ENCODE measurements at places on chromosomes 5 and 9.

- no peak for DNase-seq
Observed at GRCh38 chr9:72636621-72637020, 115.2 kb downstream of the TMC1 start.

- DNase-seq = no peak
Observed at GRCh38 chr5:7053528-7054209, 340.4 kb downstream of the TENT4A start.

DNA sequence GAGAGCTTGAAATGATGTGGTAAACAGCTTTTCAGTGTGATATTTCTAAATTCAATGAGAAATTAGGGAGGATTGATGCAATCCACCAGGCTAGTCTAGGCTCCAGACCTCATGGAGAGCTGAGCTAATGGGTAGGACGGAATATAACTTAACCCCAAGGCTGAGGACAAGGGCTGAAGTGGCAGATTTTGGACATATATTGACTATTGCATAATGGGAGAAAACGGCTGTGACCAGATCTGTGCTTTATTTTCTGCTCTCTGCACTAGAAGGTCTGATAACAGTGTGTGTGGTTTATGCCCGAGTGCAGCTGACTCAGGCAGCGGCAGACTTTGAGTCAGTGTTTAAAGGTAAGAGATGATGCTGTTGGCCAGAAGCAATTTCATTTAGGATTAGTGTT, 70.6 kb downstream of the ACTBL2 start:
- no peak for DNase-seq

GRCh38 chr5:165805756-165806155, 2300.3 kb downstream of the MAT2B start:
- peak; percentile 68 for DNase-seq

GRCh38 chr5:113266913-113267227, 167.9 kb downstream of the TSSK1B start:
- no peak for DNase-seq

- no peak for DNase-seq
Observed at GRCh38 chr5:18270635-18271338, 636.5 kb downstream of the TAF11L14 start.

GRCh38 chr9:77304543-77304942, 127.2 kb downstream of the VPS13A start:
- no peak for DNase-seq

DNA sequence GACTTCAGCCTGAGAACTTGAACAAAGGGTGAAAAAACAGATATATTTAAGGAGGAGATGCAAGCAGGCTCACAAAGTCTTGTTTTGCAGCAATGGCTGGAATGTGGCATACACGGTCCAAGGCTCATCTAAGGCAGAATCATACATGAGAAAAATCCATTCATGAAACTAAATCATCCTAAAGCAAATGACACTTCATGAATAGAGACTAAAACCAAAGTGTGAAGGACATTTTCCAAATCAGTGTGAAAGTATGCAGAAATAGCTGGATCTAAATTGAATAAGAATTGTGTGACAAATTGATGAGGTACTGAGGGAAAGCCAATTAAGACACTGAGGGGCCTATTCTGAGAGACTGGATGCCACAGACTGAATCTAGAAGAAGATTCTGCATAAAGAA, 27.3 kb downstream of the ZNF366 start:
- no peak for DNase-seq

DNA sequence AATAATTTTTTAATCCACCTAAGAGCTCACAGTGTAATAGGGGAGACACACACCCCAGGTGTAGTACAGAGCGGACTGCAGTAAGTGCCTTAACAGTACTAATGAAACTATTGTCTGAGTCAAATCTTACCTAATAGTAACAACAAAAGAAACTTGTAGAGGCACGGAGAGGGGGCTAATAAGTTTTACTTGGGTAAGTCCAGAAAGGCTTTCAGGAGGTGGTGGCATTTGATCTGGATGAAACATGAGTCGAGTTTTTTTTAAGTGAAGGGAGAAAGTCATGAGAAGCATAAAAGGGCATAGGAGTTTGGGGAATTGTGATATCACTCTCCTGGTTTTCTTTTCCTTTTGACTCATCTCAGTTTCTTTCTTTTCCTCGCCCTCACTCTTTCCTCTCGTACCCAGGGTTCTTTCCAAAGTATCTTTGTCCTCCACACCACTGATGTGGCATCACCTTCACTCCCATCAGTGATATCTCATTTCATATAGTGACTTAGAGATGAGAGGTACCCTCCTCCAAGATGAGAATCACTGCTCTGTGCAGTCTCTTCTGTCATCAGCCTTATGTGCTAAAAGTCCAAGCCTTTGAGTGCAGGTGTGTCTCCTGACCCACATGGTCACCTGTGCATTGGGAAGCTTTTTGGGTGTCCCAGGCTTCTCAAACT, 2.0 kb downstream of the CTNNA1 start:
- no peak for DNase-seq

DNA sequence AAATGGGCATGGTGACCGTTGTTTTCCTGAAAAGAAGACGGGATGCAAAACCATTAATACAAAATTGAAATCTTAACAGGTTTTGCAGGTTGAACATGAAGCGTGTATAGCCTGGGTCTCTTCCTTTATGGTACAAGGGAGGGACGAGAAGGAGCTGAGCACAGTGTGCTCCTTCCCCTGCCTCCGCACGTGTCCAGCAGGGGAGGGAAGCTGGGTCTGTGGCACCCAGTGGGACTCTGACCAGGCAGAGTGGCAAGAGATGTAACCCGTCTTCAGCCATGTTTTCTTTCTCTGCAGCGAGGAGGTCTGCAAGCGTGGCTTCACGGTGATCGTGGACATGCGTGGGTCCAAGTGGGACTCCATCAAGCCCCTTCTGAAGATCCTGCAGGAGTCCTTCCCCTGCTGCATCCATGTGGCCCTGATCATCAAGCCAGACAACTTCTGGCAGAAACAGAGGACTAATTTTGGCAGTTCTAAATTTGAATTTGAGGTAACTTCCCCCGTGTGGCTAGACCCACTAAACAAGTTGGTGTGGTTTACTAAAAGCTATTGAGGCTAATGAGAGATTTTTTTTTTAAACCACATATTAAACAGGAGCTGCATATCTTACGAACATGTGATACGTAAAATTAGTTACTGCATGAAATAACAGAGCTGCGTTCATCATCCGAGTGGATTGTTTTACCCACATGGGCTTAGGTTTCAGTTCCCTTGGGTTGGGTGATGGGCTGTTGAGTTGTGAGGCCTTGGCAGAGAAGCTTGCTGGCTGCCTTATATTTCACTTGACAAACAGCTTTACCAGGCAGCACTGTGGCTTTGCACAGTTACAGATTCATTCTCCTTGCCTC, 143.7 kb downstream of the TRIO start:
- DNase-seq = no peak

DNA sequence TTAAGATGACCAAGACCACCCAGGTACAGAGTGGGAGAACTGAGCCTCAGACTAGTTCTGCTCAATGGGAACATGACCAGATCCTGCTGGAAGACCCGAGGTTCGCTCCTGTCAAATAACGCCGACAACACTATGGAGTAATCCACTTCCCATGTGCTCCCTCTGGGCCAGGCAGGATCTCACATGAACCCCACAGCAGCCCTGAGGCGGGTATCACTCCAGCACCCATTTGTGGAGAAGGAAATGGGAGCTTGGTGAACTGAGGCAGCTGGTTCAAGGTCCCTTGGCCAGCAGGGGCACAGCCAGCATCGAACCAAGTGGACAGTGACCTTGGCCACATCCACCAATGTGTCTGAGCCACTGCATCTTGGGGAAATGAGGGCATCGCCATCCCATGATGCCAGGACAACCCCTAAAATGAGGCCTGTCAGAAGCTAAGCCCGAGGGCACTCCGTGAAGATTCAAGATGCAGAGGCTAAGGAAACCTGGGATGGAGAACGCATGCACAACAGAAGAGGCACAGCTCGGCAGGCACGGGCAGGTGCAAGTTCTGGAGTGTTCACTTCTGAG, 8.5 kb downstream of the ANKS6 start:
- no peak for DNase-seq

- DNase-seq = no peak
Observed at GRCh38 chr5:87136096-87136495, 131.6 kb upstream of the RASA1 start.

DNA sequence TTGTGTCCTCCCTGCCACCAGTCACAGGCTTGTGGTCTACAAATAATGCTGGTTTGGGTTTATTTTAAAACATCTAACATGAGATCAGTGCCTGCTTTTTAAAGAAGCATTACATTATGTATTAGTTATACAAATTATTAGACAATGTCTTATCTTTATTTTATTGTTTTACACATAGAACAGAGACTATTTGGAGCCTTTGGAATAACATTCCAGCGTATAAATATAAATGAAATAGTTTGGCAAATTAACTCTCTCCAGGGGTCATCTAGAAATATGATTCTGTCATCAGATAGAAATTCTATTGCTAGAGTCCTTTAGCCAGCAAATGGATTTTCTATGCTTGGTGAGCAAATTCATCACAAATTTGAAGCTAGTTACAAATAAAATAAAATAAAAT, 22.4 kb downstream of the MAP1B start:
- no peak for DNase-seq

DNA sequence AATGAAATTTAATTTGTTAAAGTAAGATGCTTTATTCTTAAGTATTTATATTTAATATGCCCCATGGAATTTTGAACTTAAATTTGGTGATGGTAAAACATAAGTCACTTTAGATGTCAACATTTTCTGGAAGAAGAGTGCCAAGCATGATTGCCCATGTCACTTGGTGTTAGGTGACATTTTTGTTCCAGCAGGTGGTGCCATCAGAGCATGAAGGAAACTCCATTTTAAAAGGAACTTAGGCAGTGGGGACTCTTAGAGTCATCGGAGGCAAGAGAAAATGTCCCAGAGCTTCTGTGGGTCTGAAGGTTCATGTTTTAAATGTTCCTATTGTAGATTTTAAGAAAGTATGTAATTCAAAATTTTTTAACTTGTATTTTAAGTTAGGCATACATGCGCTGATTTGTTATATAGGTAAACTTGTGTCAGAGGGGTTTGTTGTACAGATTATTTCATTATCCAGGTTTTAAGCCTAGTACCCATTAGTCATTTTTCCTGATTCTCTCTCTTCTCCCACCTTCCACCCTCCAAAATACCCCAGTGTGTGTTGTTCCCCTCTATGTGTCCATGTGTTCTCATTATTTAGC, 789.3 kb downstream of the SEMA5A start:
- DNase-seq = peak; percentile 58

GRCh38 chr5:142032747-142033631, 20.2 kb upstream of the GNPDA1 start:
- DNase-seq = peak; percentile 40

DNA sequence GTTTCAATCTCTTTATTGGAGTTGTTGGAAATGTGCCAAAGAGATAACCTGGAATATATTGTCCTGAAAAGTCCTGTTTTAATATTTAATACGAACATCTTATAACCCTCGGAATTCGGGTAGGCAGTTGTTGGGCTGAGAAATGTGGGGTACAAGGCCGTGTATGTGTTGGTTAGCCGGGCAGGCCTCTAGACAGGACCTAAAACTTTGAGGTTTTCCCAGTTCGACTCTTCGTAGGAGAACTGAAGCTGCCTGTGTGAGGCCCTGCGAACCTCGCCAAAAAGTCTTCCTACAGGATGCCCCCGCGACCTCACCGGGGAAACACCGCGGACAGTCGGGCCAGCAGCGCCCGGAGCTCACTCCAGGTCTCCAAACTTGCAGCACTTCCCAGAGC, 583 bp upstream of the TJP2 start:
- no peak for DNase-seq

GRCh38 chr5:81422671-81423070, 28.7 kb upstream of the ACOT12 start:
- no peak for DNase-seq

DNA sequence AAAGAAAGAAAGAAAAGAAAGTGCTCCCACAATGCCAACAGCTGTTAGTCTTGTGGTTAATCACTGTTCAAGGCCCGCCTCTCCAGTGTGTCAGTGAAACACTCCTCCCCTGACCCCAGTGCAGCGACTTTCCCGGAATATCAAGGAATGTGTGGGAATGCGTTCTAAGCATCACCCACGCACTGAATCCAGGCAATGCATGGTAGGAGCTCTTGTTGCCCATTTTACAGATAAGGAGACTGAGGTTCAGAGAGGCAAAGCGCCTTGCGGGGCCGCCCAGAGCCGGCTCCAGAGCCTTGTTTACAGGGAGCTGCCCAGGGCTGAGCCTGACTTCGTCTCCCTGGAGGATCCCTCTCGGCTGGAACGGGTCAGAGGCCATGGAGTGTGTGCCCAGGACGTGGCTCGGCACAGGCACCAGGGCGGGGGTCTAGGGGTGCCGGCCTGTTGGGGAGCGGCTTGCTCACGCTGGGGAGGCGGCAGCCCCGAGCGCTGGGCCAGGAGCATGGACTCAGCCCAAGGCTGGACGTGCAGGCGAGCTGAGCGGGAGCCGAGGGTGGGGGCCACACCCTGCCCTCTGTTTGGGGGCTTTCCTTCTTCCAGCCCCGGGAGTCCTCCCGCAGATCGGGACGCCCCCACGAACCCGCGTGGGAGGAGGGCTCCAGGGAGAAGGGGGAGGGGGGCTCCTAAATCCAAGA, 823 bp downstream of the ST6GALNAC6 start:
- peak; percentile 68 for DNase-seq

GRCh38 chr9:95102572-95102971, 214.9 kb downstream of the FANCC start:
- DNase-seq = no peak

DNA sequence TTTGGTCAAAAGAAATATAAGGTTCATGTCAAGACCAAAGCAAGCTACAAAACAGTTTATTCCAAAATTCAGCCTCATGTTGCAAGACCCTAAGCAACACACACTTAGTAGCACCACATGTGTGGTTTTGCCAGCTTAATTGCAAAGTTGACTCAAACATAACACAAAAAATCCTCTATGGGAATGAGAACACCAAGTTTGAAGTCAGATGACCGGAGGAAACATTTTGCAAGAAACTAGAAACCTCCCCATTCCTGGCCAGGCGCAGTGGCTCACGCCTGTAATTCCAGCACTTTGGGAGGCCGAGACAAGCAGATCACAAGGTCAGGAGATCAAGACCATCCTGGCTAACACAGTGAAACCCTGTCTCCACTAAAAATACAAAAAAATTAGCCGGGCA, 261.8 kb downstream of the EBF1 start:
- DNase-seq = no peak

- peak; percentile 87 for DNase-seq
Observed at GRCh38 chr5:109239456-109239855, 170.3 kb downstream of the PJA2 start.

- no peak for DNase-seq
Observed at GRCh38 chr5:78008356-78008967, 232.3 kb upstream of the TBCA start.

GRCh38 chr9:27118916-27119315, 9.9 kb downstream of the TEK start:
- no peak for DNase-seq

DNA sequence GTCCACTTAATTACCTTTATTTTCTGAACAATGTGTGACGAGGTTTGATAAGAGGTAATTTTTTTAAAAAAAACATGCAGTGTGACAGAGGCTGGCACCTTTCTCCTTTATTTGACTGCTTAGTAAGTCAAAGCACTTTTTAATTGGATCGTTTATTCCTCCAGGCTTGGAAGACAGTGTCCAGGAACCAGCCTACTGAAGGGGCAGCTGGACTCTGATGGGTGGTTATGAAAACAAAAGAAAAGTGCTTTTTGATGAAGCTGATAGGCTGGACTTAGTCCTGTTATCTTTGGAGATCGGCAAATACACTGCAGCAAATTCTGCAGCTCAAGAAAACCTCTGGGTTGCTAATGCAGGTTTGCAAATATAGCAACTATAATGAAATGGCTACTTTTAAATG, 141.7 kb downstream of the DCP2 start:
- DNase-seq = no peak

- DNase-seq = no peak
Observed at GRCh38 chr5:34672196-34672595, 16.1 kb downstream of the RAI14 start.

All from islet precursor cell (in vitro differentiated cells).